ENCODE measurements at places on chromosomes 12 and 14. TPM values are rescaled to one million over a fixed set of nuclear protein-coding genes. Genes with fewer than 3 reads are reported as not detected.

DNA sequence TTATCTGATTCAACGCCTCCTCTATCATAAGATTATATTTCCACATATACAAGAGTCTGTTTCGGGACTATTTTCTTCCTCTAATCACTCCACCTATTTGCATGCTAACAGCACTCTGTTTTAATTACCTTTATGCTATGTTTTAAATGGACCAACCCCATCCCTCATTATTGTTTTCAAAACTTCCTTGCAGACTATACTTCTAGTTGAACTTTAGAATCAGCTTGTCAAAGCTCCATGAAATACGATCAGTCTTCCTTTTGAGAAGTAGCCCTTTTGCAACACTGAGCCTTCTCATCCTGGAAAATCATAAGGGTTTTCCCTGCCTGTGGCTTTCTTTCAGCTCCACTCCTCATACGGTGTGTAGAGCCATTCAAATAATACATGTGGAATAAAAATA, 36.9 kb downstream of the ATG14 start:
- H3K4me3 ChIP-seq: peak overlapping the region; percentile 12
- peaks cover 43% of the 10 kb centered on the region for H3K4me1 ChIP-seq
- H3K36me3 ChIP-seq: peaks cover 31% of the 10 kb centered on the region
- no peak for DNase-seq
- H3K27me3 ChIP-seq: no peaks in the 10 kb centered on the region

DNA sequence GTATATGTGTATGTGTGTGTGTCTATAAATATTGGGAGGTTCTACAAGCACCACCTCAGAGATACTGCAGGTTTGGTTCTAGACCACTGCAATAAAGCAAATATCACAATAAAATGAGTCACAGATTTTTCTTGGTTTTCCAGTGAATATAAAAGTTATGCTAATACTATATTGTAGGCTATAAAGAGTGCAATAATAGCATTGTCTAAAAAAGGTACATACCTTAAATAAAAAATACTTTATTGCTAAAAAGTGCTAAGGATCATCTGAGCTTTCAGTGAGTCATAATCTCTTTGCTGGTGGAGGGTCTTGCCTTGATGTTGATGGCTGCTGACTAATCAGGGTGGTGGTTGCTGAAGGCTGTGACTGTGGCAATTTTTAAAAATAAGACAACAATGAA, 111.1 kb downstream of the VEZT start:
- no peak for DNase-seq
- H3K36me3 ChIP-seq: no peaks in the 10 kb centered on the region
- H3K4me1 ChIP-seq: peaks cover 1% of the 10 kb centered on the region
- no peak overlapping the region for H3K4me3 ChIP-seq
- no peak overlapping the region for H3K27ac ChIP-seq
- peaks cover 3% of the 10 kb centered on the region for H3K27me3 ChIP-seq

DNA sequence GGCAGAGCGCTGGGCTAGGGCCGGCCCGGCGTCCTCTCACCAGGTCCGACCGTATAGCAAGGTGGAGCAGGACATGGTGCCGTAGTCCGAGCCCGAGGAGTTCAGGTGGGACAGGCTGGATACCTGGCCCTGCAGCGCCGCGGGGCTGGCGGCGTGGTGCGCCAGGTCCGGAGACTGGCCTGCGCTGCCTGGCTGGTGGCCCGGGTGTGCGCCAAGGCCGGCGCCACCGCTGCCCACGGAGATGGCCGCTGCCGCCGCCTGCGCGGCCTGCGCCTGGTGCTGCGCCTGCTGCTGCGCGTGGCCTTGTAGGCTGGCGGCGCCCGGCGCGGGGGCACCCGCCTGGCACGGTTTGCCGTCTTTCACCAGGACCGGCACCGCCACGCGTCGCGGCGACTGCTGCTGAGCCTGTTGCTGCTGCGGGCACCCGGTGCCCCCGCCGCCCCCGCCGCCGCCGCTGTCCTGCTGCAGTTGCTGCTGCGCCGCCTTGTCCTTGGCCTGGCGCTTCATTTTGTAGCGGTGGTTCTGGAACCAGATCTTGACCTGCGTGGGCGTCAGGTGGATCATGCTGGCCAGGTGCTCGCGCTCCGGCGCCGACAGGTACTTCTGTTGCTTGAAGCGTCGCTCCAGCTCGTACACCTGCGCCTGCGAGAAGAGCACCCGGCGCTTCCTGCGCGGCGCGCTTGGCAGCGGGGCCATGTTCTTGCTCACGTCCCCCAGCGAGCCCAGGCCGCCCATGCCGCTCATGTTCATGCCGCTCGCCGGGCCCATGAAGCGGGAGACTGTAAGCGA, 2.6 kb downstream of the NKX2-1 start:
- no peak overlapping the region for H3K27ac ChIP-seq
- H3K27me3 ChIP-seq: peaks cover 68% of the 10 kb centered on the region
- peaks cover 2% of the 10 kb centered on the region for H3K36me3 ChIP-seq
- no peak overlapping the region for H3K4me3 ChIP-seq
- peaks cover 18% of the 10 kb centered on the region for H3K4me1 ChIP-seq
- DNase-seq: no peak

GRCh38 chr14:74653386-74654138, 41.5 kb upstream of the LTBP2 start:
- DNase-seq: no peak
- H3K4me3 ChIP-seq: no peak overlapping the region
- H3K27me3 ChIP-seq: no peaks in the 10 kb centered on the region

DNA sequence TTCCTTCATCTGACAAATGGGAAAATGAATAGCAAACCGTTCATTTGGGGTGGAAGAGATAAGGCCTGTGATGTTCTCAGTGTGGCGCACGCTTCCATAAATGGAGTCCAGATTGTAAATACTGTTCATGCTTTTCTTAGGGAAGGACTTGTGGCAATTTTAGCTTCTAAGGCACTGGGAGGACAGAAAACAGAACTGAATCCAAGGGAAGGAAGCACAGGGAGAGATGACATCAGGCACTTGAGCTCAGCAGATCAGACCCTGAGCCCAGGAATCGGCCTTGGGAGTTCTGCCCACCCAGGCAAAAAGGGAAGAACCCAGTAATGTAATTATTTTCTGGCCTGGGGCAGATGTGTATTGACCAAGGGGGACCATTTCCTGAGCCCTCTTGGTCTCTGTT, 7.2 kb upstream of the SH2B3 start:
- peaks cover 3% of the 10 kb centered on the region for H3K36me3 ChIP-seq
- H3K4me3 ChIP-seq: no peak overlapping the region
- no peak overlapping the region for H3K27ac ChIP-seq
- no peak for DNase-seq
- no peaks in the 10 kb centered on the region for H3K27me3 ChIP-seq

DNA sequence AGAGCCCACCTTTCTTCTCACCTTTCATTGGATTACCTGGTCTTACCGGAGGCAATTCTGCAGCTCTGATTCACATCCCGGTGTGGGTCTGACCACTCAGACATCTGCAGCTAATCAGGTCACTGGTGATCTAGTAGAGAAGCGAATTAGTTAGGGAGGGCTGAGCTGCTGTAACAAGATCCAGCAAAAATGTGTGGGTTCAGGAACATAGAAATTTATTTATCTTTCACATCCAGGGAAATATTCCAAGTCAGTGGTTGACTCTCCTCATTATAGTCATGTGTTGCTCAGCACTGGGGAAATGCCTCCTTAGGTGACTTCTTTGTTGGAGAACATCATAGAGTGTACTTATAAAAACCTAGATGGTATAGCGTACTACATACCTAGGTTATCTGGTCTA, 218.7 kb upstream of the PELI2 start:
- no peak overlapping the region for H3K27ac ChIP-seq
- no peak overlapping the region for H3K4me3 ChIP-seq
- no peaks in the 10 kb centered on the region for H3K36me3 ChIP-seq
- no peaks in the 10 kb centered on the region for H3K4me1 ChIP-seq

DNA sequence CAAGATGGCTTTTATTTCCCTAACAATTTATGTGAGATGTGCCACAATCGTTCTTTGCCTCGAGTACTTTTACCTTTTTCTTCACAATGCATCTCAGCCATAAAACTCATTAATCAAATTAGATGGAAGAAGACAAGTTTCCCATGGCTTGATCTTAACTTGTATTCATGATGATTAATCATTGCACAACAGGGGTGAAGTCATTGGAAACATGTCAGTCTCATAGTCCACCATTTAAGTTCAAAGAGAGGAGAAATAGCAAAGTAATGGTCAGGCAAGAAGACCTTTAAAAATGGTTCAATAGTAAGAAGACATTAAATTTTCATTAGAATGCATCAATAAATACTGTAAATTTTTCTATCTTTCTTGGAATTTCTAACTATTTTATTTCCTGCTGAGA, 136.3 kb downstream of the FOXG1 start:
- H3K36me3 ChIP-seq: no peaks in the 10 kb centered on the region
- H3K27me3 ChIP-seq: no peaks in the 10 kb centered on the region
- H3K27ac ChIP-seq: no peak overlapping the region

DNA sequence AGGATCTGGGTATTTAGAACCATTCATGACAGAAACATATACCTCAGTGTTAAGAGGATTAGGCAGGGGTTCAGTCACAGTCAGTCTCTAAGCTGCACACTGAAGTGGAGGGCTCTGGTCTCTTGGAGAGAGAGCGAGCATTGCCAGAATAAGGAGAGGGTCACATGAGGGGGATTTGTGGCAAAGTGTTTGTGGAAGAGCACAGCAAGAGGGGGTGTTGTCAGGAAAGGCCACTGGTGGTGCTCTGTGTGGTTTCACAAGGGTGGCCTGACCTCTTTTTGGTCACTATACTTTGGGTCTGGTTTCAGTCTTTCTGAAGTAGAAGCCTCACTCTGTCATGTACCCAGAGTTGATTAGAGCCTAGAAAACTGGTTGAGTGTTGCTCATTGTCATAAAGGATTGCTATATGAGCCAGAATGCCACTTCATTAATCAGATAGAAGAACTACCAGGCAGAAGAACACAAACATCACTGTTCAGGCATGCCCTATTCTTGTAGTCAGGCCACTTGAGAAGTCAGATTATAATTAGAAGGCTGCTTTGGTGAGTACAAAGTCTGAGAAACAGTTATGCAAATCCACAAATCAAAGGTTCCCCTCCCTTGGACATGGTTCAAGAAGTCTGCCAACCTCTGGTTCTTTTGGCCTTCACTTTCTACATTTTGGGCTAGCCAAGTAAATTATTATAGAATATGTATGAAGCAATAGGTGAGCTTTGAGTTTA, 8.4 kb downstream of the TMEM19 start:
- no peak overlapping the region for H3K27ac ChIP-seq
- no peaks in the 10 kb centered on the region for H3K27me3 ChIP-seq
- DNase-seq: no peak
- H3K4me1 ChIP-seq: peaks cover 10% of the 10 kb centered on the region
- H3K36me3 ChIP-seq: peaks cover 8% of the 10 kb centered on the region

DNA sequence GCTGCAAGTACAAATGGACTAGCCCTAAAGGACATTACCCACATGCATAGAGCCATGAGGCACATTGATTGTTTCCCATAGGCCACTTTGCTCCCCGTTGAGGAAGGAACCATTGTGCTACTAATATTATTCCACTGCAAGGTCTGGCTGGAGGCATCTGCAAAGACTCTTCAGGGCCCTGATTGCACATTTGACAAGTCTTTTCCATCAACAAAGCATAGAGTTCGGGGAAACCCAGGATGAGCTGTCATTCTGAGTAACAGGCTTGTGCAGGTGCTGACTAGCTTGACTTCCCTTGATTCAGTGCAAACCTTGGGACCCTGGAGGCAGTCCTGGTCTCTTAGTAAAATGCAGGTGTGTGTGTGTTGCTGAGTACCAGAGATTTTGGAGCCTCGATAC, 73.8 kb downstream of the SUSD6 start:
- H3K4me1 ChIP-seq: peaks cover 80% of the 10 kb centered on the region
- H3K27ac ChIP-seq: peak overlapping the region; percentile 93
- H3K36me3 ChIP-seq: peaks cover 22% of the 10 kb centered on the region
- H3K27me3 ChIP-seq: no peaks in the 10 kb centered on the region
- DNase-seq: peak; percentile 88

DNA sequence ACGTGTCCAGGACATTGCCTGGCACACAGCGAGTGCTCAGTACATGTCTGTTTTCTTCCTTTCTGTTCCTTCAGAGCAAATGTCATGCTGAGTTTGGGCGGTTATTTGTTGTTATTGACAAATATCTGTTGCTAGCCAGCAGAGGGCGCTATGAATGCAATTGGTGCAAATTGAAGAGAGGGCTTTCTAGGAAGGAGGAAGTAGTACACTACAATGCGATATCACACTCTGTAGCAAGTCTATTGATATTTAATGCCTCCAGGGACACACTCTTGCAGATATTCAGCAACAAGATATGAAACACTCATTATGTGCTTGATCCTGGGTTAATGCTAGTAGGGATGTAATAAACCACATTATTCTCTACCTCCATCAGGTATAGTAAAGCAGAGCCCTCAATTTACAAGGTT, 267.3 kb upstream of the SRRM4 start:
- DNase-seq: peak; percentile 43
- H3K27me3 ChIP-seq: no peaks in the 10 kb centered on the region
- H3K4me3 ChIP-seq: no peak overlapping the region
- no peaks in the 10 kb centered on the region for H3K4me1 ChIP-seq
- no peaks in the 10 kb centered on the region for H3K36me3 ChIP-seq

DNA sequence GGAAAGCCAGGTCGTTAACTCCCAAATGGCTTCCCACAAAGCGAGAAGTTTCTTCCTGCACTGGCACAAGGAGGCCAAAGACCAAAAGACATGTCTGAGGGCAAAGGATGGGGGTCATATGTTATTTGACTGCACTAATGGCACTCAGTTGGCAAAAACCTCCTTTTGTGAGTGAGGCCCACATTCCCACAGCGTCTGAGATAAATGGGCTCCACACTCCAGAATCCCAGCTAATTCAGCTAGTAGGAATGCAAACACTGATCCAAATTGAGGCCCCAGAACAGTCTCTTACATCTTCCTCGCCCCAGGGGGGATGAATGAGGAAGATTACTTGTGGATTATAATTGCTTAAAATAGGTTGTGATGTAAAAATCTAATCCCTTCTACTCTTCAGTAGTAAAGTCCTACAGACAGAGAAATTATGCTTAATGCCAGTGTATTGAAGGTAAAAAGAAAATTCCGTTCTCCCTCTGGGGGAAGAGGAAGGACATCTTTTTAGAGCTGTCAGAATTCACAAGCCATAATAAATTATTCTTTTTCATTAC, 86.4 kb upstream of the PIWIL1 start:
- no peaks in the 10 kb centered on the region for H3K36me3 ChIP-seq
- no peak overlapping the region for H3K27ac ChIP-seq
- no peak overlapping the region for H3K4me3 ChIP-seq

GRCh38 chr12:47747596-47748506, 10.8 kb downstream of the RAPGEF3 start:
- H3K27ac ChIP-seq: no peak overlapping the region
- DNase-seq: no peak
- no peaks in the 10 kb centered on the region for H3K36me3 ChIP-seq

Gene TBC1D30
- 0.17 TPM for total RNA-seq

Gene ZFHX2
- 0.36 TPM for total RNA-seq

Gene ENDOU
- 0.15 TPM for total RNA-seq

Gene KRT6C
- total RNA-seq: not detected

Gene ATF1
- total RNA-seq: 43.3 TPM

Gene RND1
- 7.4 TPM for total RNA-seq

Gene CD4
- total RNA-seq: 155 TPM

Gene CMA1
- total RNA-seq: 1.2 TPM

Gene PPFIBP1
- 43.6 TPM for total RNA-seq

Gene NTF3
- not detected for total RNA-seq

All from activated naive CD4-positive, alpha-beta T cell treated with anti-CD3 and anti-CD28 coated beads for 36 hours (primary cell).